ENCODE measurements at places on chromosomes 7 and 10.

DNA sequence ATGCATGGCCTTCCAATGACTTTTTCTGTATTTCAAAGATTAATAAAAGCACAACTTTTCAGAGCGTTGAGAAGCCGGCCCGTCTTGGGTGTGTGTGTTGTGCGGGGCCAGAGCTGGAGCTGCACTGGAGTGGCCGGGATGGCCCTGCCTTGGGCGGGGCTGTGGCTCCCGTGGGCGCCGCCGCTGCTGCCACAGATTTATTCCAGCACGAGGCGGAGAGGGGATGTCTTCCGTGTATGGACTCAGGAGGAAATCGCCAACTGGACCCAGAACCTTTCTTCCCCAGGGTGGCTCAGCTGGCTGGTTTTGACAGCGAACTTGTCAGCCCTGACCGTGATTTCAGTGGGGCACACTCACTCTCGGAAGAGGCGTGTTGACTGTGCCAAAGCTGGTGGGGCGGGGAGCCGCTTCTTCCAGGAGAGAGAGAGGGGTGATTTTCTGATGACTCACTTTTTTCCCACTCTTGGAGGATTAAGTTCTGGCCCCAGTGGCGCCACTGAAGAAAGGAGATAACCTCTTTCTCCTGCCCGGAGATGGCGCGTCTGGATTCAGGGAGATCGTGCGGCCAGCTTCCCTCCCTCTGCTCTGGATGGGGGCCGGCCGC, 72.4 kb downstream of the DNAJB6 start:
- DNase-seq = no peak

DNA sequence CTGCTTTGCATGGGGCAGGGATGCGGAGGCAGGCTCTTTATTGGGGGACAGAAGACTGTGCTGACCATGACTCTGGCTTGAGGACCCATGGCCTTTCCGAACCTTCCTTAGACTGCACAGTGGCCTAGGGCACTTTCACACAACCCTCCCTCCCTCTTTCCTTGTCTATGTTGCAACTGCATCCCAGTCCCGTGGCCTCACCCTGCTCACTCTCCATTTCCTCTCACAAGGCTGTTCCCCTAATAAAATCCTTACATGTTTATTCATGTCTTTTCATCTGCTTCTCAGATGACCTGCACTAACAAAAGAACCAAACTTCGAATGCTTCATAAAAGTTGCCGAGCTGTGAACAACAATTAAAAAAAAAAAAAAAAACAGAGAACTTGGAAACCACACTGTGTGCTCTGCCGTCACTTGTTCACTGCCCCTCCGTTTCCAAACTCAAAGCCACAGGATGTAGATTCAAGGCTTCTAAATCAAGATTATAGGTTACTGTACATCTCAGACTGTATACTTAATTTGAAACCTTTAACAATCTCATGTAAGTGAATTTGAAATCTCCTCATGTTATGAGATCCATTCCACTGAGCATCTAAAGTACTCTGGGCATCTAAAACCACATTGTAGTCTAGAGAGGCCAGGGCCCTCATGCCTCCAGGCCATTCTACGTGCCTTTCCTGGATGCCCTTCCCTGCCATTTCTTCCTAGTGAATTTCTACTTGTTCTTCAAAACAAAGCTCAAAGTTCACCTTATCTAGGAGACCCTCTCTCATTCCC, 265.9 kb downstream of the SNX13 start:
- peak; percentile 35 for DNase-seq

DNA sequence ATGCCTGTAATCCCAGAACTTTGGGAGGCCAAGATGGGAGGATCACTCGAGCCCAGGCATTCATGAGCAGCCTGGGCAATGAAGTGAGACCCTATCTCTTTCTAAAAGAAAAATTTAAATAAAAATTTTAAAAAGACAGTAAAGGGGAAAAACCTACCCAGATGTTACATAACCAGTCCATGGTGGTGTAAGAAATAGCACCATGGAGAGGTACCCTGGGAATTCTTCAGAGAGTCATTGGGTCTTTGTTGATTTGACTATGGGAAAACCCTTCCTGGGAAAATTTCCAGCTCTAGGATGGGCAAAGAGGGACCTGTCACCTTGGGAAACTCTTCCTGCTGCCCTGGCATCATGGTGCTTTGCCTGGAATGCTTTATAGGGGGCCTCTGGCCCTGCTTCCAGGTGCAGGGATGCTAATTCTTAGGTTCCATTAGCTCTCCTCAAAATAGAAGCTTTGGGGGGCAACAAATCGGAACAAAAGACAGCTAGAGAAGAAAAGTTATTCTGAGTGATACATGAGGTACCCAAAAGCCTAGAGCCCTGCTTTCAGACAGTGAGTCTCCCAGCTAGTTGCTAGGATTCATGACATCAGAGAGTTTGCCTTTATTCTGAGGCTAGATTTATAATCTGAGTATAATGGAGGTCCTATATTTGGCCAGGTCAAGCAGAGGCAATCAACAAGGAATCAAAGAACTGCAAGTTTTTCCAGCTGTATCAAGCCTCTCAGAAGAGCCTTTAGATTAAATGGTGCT, 10.1 kb downstream of the CCDC136 start:
- no peak for DNase-seq

GRCh38 chr10:3777981-3778691, 6.9 kb downstream of the KLF6 start:
- DNase-seq = peak; percentile 33

- no peak for DNase-seq
These were observed 262.7 kb downstream of the DNAJB6 start for GRCh38 chr7:157599491-157599890.

DNA sequence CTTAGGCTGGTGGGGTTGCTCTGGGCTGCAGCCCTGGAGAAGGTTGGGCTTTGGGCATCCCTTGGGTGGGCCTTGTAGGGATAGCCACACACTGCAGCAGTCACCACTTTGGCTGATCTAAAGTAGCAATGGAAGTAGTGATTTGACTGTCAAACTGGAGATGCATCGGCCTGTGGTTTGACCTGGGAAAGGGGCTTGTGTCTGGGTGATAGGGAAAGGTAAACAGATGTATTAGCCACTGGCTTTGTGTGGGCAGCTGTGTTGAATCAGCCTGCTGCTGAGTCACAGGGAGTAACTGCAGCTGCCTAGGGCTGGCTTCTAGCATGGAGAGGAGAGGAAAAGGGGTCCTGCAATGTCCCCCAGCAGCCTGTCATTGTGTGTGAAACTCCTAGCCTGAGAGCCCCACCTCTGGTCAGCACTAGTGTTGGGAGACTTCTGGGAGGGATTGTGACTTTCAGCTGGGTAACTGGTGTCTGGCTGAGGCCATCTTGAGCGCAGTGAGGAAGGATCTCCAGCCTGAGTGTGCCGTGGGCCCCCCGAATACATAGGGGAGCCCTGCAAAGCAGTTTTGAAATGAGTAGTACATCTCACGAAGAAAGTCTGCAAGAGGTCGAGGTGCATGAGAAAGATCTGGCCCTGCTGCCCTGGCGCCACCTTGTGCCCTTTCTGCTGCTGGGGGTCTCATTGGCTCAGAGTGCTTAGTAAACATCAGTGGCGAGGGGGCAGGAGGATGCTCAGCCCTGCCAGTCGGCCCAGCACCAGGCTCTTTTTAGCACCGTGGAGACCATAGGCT, 117.3 kb downstream of the FANK1 start:
- peak; percentile 40 for DNase-seq

DNA sequence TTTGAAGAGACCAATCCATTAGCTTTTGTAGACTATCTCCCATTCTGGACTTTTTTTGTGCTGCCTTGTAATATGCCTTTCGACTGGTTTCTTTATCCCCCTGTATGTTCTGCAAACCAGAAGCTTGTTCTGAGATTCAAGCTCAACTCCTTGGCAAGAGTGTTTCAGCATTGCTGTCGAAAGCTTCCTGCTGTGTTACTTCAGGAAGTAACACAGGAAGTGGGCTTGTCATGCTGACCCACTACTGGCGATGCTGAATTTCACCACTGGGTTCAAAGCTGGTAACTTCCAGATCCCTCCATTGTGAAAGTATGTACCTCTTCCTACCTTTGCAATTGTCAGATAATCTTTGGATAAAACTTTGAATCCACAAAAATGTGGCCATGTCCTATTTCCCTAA, 57.9 kb upstream of the INSYN2A start:
- DNase-seq = peak; percentile 33

GRCh38 chr10:69716711-69717560, 84.8 kb upstream of the COL13A1 start:
- DNase-seq = peak; percentile 70

DNA sequence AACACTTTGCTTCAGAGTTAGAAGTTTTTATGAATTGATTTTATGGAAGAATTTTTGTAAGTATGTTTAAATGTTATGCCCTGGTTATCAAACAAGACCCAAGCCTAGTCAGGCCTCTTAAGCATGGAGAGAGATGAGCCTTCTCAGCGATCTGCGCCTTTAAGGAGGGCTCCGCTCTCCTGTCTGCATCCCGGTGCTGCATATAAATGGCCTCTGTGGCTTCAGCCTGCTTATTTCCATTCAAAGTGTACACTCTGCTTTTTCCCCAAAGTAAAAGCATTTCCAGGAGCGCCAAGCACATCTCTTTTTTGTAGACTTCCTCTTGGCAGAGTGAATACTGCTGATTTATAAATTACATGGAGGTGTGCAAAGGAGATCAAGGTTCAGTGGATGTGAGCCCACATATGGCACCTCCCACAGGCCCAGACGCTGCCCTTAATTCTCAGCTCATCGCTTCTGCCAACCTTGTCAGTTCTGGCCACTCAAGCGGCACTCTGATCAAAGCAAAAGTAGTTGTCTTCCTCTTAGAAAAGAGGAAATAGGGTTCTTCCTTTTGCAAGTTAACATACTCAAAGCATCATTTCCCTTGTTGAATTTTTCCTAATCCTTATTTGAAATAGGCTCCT, 70.0 kb upstream of the SFMBT2 start:
- DNase-seq = peak; percentile 68

- no peak for DNase-seq
These were observed 12.8 kb upstream of the CXCL12 start for GRCh38 chr10:44397476-44398225.

DNA sequence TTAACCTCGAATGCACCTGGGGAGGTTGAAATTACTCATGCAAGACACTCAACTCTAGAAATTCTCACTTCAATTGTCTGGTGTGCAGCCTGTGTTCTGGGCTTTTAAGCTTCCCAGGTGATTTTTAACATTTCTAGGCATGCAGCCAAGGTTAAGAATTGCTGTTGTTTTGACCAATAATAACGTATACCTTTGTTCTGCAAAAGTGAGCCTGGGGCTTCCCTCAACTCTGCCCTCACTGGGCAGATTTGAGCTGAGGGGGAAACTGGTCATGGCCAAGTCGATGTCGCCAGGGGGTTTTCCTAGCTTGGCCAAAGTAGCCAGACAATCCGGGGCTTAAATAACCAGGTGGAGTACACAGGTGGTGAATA, 568 bp downstream of the PRSS2 start:
- no peak for DNase-seq

DNA sequence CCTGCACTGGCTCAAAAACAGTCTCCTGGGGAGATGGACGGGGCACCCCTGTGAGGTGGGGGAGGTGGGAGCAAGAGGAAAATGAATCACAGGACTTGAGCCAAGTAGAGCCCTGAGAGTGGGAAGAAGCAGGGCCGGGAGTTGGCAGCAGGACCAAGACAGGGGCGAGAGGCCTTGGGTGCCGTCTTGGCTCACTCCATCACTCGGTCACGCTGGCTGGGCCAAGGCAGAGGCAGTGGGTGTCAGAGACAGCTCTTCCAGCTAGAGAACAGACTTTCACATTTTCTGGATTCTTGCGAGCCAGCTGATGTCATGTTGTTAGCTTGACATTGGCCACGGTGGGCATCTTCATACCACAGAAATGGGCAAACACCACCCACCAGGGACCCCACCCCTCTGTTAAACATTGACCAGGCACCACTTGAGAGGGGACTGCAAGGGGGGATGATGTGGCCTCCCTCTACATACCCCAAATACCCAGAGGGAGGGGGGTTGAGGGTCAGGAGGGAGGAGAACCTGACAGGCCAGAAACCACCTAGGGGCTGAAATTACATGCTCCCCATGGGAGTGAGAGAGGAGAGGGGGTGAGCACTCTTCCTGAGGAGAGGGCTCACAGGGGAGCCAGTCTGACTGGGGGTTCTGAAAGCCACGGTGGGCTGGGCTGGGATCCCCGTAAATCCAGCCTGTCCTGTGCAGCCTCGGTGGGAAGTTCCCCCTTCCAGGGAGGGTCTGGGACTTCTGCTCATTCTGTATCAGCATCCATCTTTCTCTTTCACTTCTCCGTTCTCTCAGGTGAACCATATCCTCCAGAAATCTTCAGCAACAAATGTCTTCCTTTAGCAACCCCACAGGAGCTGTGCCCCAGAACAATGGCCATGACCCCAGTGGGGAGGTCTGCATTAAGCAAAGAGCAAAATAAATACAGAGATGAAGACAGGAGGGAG, 19.6 kb downstream of the CAMK2B start:
- no peak for DNase-seq

DNA sequence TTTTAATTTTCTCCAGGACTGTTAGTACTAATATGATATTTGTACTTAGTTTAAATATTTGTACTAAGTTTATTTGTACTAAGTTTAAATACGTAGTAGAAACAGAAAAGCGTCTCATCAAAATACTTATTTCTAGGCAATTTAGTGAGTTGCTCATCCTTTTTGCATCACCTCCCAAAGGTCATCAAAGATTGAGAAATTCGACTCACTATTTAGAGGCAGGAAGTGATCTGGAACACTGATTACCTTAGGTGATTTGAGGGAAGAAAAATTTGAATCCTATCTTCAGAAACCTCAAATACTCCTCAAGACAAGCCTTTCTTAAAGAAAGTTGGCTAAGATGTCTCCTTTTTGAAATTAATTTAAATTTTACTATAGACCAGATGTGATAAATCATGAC, 14.5 kb downstream of the WNT16 start:
- DNase-seq = peak; percentile 5

DNA sequence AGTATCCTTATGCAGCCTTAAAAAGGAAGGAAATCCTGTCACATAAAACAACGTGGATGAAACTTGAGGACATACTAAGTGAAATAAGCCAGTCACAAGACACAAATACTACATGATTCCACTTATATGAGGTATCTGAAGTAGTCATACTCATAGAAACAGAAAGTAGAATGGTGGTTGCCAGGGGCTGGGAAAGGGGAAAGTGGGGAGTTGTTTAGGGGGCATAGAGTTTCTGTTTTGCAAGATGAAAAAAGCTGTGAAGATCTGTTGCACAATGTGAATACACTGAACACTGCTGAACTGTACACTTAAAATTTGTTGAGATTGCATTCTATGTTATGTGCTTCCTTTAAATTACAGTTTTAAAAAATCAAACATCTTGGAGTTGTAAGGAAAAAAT, 2.9 kb downstream of the NUP205 start:
- peak; percentile 78 for DNase-seq

Data from suppressor macrophage treated with lipopolysaccharide for 4 hours (primary cell).